ENCODE measurements at places on chromosomes 5 and 9.

DNA sequence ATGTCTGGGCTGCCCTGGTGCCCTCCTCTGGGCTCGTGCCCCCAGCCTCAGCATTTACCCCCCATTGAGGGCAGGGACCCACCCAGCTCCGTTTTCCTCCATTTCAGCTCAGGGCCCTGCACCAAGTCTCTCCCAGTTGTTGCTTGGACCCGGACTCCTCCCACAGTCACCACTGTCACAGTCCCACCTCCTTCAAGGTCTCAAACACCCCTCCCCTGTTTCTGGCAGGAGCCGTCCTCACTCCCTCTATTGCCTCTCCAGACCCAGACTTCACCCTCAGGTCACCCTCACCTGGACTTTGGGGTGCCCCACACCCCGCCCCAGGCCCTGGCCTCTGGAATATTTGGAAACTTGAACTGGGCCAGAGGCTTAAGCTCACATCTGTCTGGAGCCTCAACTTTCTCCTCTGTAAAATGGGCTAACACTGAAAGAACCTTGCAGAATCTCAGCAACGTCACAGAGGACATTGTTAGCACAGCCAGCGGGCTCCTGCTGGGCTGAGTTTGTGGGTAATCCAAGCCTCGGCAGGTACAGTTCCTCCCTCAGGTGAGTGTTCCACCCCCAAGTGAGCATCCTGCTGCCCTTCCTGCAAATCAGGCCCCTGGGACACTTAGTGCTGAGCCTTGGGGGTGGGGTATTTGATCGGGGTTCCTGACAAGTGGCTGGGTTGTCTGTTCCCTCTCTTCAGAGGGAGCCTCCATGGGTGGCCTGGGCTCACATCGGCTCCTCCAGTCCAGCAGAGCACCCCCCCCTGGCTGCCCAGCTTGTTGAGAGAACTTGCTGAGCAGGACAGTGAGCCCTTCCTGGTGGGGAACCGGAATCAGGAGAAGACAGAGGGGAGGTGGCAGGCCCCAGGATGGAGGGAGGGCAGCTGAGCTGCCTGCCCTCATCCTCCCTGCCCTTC is 130.1 kb downstream of the C9orf50 start:
- no peak for DNase-seq

GRCh38 chr5:173493846-173494245 is 122.6 kb downstream of the BOD1 start:
- no peak for DNase-seq

GRCh38 chr5:14208071-14209021 is 65.2 kb downstream of the TRIO start:
- peak; percentile 70 for DNase-seq

DNA sequence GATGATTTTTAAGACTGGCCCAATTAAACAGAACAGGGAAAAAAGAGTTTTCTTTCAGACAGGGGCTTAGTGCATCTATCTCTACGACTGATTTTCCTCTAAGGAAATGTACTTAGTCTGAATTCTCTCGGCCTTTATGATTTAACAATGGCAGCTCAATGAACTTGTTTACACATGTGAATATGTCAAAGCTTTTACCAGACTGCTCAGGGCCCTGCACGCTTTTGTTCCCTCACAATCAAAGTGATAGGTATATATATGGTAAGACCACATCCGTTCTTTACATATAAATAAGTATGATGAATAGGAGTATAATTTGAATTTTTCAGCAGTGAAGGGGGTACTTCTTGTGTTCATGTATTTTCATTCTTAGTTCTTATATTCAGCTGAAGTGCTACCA is 27.6 kb downstream of the LEAP2 start:
- DNase-seq, result no peak

GRCh38 chr9:69744688-69745380 is 15.0 kb downstream of the PTAR1 start:
- DNase-seq, result no peak

- peak; percentile 10 for DNase-seq
Observed at GRCh38 chr5:65776441-65777141, 54.6 kb downstream of the NLN start.

GRCh38 chr5:57299986-57300385 is 126.1 kb downstream of the GPBP1 start:
- DNase-seq, result peak; percentile 25

DNA sequence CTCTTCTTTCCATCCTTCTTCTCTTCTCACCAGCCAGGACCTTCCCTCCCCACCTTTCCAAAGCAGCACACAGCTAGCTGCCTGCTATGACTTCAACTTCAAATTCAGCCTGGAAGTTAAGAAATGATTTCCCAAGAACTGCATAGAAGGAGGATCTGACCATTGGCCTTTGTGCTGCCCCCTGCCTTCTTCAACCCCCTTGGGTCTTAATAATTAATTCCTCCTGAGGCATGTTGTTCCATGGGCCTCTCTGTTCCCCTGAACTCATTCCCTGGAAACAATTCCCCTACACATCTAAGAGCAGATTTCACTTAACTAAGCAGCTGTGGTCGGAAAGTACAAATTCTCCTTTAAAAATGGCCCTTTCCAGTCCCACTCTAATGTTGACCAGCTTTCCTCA is 62.4 kb downstream of the ADAMTS12 start:
- DNase-seq, result no peak

Data from RPMI8226 (cell line).